ENCODE measurements at places on chromosomes 6 and 20. TPM values are rescaled to one million over a fixed set of nuclear protein-coding genes. Genes with fewer than 3 reads are reported as not detected.

DNA sequence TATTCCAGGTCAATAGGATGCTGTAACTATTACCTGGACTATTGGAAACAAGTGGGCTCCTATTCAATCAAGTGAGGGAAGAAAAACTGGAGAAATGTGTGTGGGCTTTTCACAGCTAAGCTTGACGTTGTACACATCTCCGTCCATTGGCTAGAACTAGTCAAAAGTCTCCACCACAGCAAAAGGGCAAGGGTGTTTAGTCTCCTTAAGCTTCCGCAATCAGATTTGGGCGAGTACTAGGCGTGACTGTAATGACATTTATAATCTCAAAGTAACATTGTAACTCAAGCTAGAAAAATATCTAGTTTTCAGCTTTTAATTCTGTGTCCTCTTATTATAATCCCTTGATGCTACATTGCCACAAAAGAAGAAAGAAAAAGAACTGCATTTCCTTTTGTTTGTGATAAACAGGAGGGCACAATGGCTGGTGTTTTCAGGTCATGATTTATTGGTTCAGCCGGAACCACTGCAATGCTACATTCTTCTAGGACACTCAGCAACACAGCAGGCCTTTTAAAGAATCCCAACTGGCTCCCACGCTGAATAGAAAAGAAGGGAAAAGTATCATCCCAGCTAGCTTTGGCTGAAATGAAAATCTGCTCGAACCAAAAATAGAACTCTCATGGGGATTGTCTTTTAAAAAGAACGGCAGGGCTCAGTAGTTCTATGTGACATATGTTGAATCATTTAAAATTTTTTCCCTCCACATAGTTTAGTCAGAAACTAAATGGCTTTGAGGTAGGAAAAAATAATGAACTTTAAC is 387.7 kb downstream of the BTBD3 start:
- no peak overlapping the region for H3K27ac ChIP-seq
- no peaks in the 10 kb centered on the region for H3K27me3 ChIP-seq
- no peaks in the 10 kb centered on the region for H3K36me3 ChIP-seq
- no peak overlapping the region for H3K4me3 ChIP-seq
- DNase-seq = no peak

DNA sequence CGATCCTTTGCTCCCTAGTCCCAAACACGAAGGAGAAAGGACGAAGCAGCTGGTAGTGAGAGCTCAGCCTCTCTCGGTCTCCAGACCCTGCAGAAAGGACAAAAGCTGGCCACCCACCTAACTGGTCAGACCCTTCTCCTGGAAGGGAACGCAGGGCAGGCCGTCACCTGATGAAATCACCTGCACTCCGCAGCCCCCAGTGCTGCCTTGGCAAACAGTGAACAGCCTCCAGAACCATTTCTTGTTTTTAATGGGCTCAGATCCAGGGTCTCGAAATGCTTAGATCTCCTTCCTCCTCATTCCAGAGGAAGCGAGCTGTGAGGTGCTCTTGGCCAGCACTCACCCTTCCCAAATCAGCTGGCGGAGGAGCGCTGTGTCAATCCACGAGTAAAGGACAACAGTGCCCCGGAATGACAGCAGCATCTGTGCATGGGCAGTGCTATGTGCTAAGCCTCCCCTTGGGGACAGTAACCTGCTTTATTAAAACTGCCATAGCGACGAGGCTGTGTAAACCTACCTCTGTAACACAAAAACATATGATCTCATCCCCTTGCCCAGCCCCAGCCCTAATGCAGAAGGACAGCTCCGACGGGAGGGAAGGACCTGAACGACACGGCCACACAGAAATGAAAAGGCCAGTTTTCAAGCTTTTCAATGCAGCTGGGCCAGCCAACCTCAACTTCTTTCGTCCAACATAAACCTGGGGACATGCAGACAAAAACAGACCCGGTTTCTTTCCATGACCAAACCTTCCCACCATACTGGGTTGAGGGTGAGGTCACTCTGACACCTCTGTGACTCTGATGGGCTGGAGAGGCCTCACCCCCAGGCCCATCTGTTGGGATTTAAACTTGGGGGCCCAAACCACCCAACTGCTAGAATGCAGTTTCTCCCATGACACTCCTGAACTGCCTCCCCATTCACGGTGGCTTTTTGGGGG is 43.3 kb downstream of the SULF2 start:
- no peak for DNase-seq
- H3K4me3 ChIP-seq = no peak overlapping the region
- no peaks in the 10 kb centered on the region for H3K4me1 ChIP-seq
- H3K27me3 ChIP-seq = peaks cover 4% of the 10 kb centered on the region
- no peak overlapping the region for H3K27ac ChIP-seq

OLIG3 gene
- total RNA-seq = not detected

THBD gene
- under 0.01 TPM for total RNA-seq
